HTR-8/SVneo (cell line): ENCODE measurements at places on chromosomes 2 and 18.
A peak's percentile ranks its signal among the peaks of the same experiment; 100 is the strongest.

DNA sequence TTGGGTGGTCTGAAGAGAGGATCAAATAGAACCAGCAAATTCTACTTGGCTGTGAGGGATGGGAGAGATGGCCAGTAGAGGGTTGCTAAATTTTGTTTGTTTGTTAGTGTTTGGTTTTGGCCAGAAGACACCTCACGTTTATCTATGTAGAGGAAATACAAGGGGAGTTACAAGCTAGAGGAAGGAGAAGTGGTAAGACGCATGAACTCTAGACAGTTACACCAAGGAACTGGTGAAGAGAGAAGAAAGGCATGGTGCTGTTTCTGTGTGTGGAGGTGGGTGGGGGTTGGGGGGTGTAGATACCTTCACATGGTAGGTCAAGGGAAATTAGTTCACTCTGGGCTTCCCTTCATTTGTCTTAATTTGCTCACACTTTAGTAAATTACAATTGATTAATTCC lies 25.6 kb downstream of the RASGRP3 start:
- DNase-seq: no peak

DNA sequence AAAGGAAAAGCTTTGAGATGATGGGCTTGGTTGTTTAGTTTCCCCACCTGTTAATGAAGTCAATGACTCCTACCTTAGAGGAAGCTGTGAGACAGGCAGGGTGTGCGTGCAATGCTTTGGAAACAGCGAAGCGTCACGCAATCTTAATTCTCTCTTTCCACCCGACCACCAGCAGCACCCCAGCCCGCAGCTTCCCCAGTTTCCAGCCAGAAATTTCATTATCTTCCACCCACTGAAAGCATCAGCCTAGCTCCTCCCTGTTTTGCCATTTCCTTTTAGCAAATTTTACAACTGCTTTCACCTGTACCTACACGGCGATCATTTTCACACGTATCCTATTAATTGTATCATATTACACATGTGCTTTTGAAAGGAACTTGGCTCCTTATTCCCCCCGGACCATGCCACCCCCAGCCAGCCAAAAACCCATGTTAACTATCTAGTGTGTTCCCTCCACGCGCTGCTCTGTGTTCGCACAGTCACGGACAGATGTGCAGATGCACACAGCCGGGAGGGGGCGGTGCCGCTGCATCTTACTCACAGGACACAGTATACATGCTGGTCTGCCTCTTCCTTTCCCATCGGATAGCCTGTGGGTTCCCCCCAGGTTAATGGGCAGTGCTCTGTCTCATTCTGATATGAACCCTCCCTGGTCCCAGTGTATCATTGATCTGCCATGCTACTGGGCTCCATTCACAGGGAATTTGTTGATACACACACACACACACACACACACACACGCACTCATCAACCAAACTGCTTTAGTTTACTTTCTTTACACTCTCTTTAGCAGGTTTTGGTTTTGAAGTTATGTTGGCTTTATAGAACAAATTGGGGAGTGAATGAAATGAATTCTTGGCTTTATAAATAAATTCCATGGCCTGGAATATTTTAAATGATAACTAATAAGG lies 22.4 kb downstream of the CYP27C1 start:
- peak; percentile 80 for DNase-seq

GRCh38 chr2:105857076-105857740 lies 112.5 kb downstream of the NCK2 start:
- no peak for DNase-seq

GRCh38 chr2:50649626-50650402 lies 382.1 kb downstream of the NRXN1 start:
- DNase-seq: no peak

DNA sequence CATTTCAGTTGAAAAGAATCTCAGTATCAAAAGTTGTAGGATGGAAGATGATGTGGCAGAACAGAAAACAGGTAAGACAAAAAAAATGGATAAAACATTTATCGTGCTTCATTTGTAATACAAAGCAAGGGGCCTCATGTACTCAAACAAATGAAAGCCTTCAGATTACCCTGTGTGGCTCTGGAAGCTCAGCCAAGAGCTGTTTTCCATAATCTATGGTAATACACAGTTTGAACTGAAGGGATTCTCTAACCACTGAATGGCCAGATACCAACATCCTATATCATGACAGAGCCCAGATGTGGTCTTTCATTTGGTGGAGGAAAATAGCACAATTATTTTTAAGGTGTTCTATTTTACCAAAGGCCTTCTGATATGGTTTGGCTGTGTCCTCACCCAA lies 272.1 kb upstream of the RND3 start:
- no peak for DNase-seq

- no peak for DNase-seq
Measured at GRCh38 chr2:144310889-144311608, 208.9 kb downstream of the ZEB2 start.

DNA sequence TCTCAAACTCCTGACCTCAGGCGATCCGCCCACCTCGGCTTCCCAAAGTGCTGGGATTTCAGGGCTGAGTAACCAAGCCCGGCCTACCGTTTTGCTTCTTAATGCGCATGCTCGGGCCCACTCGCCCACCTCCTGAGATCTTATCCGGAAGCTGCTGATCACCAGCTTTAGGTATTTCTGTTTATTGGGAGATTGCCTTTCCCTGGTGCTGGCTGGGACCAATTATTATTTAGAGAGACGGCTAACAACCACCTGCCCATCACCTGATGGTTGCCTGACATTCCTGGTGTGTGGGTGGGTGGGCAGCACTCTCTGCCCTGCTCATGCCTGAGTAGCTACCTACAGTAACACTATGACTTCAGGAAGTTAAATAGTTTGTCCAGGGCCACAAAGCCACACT lies 56.3 kb upstream of the ZNF532 start:
- DNase-seq: no peak

GRCh38 chr2:190986221-190986953 lies 27.6 kb downstream of the STAT1 start:
- no peak for DNase-seq

DNA sequence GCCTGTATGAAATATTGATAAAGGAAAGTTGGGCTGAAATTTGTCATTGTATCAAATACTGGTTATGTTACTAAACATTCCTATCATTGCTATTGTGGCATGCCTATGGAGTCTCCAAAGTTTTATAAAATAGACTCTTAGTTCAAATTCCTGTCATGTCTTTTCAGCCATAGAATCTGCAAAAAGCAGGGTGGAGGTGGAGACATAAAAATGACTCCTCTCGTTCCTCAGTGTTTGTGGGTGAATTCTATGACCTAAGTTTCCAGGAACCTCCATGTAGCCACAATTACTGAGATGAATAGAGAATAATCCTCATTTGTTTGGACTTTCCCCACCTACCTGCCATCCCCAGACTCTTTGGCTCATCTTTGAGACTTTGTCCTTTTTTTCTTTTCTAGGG lies 326.3 kb upstream of the ETAA1 start:
- DNase-seq: no peak

- DNase-seq: no peak
Measured at GRCh38 chr2:199743415-199744120, 107.4 kb downstream of the FTCDNL1 start.

DNA sequence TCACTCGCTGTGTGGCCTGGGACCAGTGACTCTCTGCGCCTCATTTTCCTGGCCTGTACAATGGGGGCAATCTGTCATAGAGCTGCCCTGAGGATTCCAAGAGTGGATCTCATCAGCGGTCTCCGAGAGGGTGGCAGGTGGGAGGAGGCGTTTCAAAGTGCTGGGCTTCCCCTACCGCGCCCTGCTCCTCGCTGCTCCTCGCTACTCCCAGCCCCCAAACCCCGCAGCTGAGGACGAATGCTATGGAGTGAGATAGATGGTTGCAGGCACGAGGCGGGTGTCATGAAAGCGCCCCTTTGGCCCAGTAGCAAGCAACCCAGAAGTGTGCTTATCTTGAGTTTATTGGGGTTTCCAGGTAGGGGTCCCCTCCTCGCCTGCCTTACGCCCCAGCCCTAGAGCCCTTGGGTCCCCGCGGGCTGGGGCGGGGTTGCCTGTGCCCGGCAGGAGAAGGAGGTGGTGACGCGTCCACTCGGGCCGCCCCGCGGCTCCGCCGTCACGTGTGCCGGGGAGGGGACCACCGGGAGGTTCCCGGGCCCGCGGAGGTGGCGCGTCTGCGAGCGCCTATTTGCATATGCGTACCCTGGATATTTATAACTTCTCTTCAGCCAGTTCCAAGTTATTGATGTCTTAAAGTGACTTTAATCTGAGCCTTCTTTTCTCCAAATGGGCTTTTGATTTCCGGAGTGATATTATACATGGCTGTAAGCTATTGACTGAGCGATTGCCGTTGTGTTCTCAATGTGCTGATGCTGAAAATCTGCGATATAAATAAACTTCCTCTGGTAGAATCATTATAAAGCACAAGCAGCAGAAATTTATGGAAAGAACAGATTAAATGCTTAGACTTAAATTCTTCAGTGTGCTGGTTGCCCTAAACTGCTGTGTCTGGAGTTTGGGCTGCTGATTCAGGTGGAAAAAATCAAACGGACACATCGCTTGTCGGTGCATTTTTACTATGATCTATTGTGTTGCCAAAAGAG lies 263.7 kb downstream of the ATAD2B start:
- DNase-seq: no peak

- DNase-seq: no peak
Measured at GRCh38 chr2:69615969-69616368, 27.6 kb downstream of the AAK1 start.

DNA sequence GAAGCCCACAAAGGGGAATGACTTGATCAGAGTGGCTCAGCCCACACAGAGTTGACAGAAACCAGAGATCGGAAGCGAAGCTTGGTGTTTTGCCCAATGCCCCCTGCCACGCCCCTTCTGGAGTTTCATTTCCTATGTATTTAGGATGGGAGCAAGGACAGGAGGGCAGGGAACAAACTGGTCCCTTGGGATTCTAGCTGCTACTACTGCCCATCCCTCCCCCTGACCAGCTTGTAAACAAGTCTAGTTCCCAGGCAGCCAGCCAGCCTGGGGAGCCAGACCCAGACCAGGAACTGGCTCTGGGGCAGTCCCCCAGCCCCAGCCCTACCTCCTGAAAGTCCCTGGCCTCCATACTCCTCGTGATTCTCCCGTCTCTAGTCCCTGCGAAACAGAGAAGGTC lies 8.3 kb downstream of the WNT6 start:
- no peak for DNase-seq

- DNase-seq: no peak
Measured at GRCh38 chr2:178732913-178733312, 74.3 kb downstream of the TTN start.

DNA sequence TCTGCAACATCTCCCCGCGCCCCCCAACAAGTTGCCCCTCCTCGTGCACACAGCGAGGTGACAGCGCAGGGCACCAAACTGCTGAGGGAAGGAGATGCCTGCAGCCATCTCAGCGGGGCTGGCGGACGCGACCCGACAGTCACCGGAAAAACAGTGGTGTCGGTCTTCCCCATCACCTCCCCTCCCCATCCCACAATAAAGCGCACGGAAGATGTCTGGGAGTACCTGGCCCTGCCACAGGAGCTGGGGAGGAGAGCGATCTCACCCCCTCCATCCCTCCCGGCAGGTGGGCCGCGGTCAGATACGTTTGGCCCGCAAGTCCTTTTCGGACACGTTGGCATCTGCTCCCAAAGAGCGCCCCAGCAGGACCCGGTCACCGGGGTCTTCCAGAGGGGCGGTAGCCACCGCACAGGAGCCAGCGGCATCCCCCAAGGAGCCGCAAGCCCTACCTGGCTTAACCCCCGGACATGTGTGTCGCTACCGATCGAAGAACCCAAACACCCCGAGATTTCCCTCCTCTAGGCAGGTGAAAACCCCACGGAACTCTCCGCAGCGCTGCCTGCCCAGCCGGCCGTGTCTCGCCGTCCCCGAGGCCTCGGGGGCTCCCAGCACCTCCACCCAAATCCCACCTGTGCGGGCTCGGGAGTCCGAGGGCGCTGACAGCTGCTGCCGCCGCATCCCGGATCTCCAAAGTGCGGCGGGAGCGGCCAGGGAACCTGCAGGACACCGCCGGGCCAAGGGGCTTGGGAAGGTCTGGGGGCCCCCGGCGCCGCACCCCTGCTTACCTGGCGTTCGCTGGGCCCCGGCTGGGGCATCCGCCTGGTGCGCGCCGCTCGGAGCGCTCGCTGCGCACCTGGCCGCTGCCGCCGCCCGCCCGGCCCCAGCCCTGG lies 657 bp downstream of the ATP8B1 start:
- DNase-seq: no peak

DNA sequence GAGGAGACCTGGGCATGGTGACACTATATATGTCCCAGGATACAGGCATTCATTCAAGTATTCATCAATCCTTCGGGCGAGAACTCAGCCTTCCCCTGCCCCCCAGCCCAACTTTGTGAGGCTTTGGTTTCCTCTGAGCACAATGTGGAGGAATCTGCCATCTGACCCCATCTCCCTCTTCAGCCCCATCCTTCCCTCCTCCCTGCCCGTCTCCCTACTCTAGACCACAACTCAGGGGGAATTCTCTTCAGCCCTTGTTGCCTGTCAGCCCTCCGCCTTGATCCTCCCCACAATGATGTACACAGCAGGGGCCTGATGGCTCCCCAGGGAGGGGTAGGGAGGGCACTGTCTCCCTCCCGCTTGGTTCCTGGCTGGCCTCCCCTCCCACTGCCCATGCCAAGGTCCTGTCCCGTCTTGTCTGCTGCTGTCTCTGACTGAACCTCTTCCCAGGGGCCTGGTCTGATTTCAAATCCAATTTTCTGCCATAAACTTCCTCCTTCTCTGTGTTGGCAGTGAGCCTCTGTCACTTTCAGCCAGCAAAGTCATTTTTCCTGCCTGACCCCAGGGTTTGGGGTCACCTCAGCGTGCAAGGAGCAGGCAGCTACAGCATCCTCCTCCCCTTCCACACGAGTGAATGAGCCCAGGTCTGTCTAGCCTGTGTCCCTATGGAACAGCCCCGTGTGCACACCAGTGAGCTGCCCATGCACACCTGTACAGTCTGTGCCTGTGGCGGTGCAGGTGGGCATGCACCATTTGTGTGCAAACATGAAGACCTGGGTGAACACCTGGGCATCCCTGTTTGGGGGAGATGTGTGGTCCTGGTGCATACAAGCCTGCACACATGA lies 197.3 kb downstream of the CELF4 start:
- no peak for DNase-seq

- no peak for DNase-seq
Measured at GRCh38 chr2:72148837-72149555, 1.3 kb upstream of the CYP26B1 start.

GRCh38 chr2:180872255-180872654 lies 108.2 kb upstream of the UBE2E3 start:
- DNase-seq: no peak

- no peak for DNase-seq
Measured at GRCh38 chr2:106658616-106659015, 171.5 kb downstream of the CD8B2 start.

DNA sequence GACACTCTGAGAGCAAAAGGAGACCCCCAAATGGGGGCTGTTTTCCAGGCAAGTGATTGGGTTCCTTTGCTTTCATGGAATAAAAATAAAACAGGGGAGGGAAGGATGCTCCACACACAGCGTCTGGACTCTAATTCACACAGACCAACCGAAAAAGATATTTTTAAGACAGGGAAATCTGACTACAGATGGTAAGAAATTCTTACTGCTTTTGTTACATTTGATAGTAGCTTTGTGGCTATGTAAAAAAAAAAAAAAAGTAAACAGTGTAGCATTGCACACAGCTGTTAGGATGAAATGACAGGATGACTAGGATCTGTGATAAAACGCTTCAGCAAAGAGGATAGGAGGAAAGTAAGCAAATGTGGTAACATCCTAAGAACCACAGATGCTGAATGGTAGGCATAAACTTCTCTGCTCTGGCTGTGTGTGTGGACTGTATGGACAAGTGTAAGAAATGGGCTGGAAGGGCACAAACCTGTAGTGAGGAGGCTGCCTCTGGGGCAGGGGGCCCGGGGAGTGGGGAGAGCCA lies 207.6 kb downstream of the ANAPC1 start:
- no peak for DNase-seq
